ENCODE measurements at places on chromosomes 2 and 18. TPM values are rescaled to one million over a fixed set of nuclear protein-coding genes. Genes with fewer than 3 reads are reported as not detected.
A peak's percentile ranks its signal among the peaks of the same experiment; 100 is the strongest.

GRCh38 chr2:64987001-64987955, 1.9 kb upstream of the SLC1A4 start:
- no peak for DNase-seq

DNA sequence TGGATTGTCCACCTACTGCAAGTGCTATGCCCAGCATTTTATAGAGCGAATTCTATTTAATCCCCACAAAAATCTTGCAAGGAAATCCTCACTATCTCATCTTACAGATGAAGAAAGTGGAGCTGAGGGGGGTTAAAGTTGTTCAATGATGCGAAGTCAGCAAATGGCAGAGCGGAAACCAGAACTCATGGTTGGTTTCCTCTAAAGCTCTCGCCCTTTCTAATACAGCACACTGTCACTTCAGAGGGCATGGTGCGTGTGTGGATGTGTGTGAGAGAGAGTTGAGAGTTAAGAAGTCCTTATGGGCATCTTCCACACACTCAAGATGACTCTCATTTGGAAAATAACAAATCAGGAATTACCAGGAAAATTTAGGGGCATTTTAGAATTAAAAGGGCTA, 78.4 kb downstream of the TGFA start:
- no peak for DNase-seq

GRCh38 chr2:133360882-133361281, 207.4 kb downstream of the NCKAP5 start:
- no peak for DNase-seq

Gene COBLL1
- total RNA-seq = 5.6 TPM

Gene UGT1A4
- total RNA-seq = not detected

DNA sequence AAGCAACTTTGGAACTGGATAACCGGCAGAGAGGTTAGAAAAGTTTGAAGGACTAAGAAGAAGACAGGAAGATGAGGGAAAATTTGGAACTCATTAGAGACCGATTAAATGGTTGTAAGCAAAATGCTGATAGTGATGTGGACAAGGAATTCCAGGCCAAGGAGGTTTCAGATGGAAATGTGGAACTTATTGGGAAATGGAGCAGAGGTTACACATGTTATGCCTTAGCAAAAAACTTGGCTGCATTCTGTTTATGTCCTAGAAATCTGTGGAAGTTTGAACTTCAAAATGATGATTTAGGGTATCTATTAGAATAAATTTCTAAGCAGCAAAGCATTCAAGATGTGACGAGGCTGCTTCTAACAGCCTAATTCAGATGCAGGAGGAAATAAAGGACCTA, 675.1 kb upstream of the SYT4 start:
- DNase-seq = no peak

DNA sequence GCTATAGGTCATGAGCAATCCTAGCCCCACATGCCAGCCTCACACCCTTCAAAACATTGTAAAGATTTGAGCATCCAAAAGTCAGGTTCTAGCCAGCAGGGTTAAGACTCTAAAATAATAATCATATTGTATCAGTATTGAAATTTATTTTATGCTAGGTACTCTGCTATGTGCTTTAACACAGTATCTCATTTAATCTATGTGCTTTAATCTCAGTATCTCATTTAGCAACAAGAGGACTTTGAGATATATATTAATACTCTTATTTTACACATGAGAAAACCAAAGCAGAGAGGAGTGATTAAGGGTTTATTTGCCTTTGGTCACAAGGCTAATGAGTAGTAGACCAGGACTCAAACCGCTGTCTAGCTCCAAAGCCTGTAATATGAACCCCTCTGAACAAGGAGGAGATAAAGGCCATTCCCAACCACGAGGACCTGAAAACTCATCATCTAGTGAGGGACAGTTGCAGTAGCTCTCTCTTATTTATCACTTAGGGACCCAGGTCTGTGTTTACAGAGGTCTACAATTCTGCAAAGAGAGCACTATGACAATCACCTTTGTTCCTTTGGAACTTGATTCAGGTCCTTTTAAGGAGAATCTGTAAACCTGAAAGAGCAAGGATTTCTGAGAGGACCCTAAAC, 116.5 kb upstream of the SERTAD2 start:
- DNase-seq = no peak

DNA sequence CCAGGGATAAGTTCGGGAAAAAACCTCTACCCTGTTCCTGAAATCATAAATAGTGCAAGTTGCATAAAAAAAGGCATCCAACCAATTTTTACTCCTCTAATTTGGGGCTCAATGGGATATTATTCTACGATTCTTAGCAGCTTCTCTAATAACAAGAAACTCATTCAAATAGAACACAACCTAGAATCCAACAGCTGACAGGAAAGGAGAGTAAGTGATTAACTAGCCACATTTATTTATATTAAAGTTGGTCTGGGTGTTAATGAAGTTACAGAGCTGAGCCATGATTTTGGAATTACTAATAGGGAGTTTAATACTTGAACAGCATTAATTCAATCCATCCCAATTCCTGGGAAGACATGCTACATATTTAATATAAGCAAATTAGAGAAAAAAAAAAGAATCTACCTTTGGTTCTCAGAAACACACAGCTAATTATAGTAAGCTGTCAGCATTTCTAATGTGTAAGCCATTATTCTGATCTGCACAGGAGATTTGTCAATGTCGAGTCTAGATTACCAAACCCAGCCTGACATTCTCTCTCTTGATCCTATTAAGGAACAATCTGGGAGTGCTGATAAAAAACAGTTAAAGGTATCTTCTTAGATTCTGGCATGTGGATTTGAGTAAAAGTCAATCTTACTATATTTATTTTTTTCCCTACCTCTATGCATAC, 267.7 kb downstream of the NBAS start:
- no peak for DNase-seq

- peak; percentile 71 for DNase-seq
Measured at GRCh38 chr2:121297217-121297830, 12.3 kb upstream of the TFCP2L1 start.

DNA sequence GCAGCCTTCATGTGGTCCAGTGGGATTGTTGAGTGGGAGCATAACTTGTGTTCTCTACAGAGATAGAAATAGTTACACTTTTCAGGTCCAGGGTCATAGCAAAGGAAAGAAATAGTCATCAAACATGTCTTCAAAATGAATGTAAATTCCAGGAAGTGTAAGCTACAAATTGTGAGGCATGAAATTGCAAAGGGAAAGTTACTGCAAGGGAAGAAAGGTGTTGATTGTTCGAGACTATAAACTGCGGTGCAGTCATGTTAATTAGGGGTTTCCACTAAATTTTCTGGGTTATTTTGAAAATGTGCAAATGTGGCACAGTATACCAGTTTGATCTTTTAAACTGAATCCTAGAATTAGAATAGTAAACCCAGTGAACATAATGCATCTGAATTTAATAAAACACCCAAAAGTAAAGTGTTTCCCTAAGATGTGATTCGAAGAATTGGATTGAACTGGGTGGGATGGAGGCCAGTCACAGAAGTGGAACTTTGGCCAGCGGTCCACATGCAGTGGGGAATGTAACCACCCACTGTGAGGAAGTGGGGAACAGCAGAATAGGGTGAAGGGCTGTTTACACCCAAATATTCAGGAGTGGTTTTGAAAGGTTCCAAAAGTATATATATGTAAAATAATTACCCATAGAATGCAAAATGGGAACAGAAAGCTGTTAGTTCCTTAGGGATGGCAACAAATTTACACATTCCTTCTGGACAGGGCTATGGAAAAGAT, 126.5 kb upstream of the CCDC68 start:
- no peak for DNase-seq

Data from H9 (cell line).